ENCODE measurements at places on chromosomes 13 and 19. TPM values are rescaled to one million over a fixed set of nuclear protein-coding genes. Genes with fewer than 3 reads are reported as not detected.

Gene ACP7
- 0.80 TPM for total RNA-seq

Gene PNMA8C
- total RNA-seq = 1.6 TPM

Gene SPACA6
- total RNA-seq = 47.7 TPM

Gene ZNF540
- total RNA-seq = 2.9 TPM

Gene ZNF492
- 0.32 TPM for total RNA-seq

Gene CYP2A6
- not detected for total RNA-seq

Gene TYROBP
- 60.7 TPM for total RNA-seq

Gene THAP8
- total RNA-seq = 21.9 TPM

Gene KIR3DL1
- not detected for total RNA-seq

Gene CERS1
- not detected for total RNA-seq

Gene HTR2A
- not detected for total RNA-seq
